Stimulated activated CD4-positive, alpha-beta T cell treated with anti-CD3 and anti-CD28 coated beads, Interleukin-15, amount 100 ng/mL, for 48 hours (primary cell): ENCODE measurements at places on chromosomes 4 and X.

DNA sequence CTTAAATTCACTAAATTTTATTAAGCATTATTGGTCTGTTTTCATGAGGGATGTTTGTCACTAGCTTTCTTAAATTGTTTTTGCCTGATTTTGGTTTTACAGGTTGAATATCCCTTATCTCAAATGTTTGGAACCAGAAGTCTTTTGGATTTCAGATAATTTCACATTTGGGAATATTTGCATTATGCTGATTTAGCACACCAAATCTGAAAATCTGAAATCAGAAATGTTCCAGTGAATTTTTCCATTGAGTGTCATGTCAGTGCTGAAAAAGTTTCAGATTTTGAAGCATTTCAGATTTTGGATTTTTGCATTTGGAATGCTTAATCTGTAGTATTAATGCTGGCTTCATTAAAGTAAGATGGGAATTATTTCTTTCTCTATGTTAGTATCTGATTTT is 14.7 kb downstream of the FAM193A start:
- no peak for DNase-seq

- no peak for DNase-seq
Measured at GRCh38 chr4:74316397-74316796, 8.1 kb downstream of the EPGN start.

DNA sequence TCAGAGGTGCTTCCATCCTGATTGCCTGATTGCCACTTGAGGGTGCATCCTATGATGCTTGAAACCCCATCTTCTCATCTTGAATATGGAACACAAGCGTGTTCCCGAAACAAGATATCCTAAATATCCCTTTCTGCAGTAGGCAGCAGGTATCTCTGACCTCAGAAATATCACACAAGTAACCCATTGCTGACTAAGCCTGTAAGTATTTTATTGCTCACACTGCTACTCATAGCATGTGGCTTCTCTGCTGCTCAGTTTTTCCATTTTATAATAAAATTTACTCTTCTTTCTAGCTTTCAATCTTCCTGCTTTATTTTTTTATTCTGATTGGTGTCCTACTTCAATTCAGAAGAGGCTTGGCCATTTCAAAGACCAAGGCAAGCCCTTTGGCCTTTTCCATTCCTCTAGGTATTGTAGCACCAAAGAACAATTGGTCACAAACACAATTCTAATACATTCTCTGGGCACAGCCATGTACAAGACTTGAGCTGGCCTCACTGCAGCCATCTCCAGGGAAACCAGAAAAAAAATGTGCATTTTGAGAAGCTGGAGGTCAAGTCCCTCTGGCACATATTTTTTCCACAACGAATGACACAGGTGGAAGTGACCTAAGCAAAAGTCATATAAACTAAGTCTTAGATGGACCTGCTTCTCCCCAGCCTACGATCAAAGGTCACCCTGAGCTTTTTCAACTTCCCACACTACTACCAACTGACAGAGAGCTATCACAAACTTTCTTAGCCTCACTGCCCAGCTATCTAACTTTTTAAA is 107.0 kb downstream of the OR13H1 start:
- no peak for DNase-seq

- DNase-seq, result no peak
Measured at GRCh38 chrX:16993791-16994318, 47.4 kb downstream of the REPS2 start.

- no peak for DNase-seq
Measured at GRCh38 chr4:21387683-21388082, 560.9 kb downstream of the KCNIP4 start.

GRCh38 chr4:47383829-47384427 is 79.6 kb downstream of the COMMD8 start:
- DNase-seq, result no peak

- no peak for DNase-seq
Measured at GRCh38 chr4:82779032-82779431, 19.6 kb downstream of the SCD5 start.

- DNase-seq, result no peak
Measured at GRCh38 chrX:19280636-19281035, 63.1 kb upstream of the PDHA1 start.

DNA sequence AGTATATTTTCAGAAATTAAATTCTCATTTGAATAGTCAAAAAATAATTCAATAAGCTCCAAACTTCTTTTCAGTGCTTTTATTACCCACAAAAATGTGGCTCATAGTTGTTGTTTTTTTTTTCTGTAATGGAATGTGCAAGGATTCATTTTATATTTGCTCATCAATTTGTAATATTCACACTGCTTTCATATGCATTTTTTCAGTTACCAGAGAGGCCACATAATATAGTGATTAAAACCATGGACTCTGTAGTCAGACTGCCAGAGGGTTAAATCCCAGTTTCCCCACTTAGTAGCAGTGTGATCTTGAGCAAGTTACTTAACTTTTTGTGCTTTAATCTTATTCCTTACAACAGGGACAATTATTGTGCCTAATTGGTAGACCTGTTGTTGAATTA is 64.5 kb downstream of the FAM9B start:
- no peak for DNase-seq

- no peak for DNase-seq
Measured at GRCh38 chrX:119036107-119037029, 36.4 kb upstream of the CT47C1 start.

- no peak for DNase-seq
Measured at GRCh38 chr4:171376724-171377123, 436.5 kb upstream of the GALNTL6 start.

DNA sequence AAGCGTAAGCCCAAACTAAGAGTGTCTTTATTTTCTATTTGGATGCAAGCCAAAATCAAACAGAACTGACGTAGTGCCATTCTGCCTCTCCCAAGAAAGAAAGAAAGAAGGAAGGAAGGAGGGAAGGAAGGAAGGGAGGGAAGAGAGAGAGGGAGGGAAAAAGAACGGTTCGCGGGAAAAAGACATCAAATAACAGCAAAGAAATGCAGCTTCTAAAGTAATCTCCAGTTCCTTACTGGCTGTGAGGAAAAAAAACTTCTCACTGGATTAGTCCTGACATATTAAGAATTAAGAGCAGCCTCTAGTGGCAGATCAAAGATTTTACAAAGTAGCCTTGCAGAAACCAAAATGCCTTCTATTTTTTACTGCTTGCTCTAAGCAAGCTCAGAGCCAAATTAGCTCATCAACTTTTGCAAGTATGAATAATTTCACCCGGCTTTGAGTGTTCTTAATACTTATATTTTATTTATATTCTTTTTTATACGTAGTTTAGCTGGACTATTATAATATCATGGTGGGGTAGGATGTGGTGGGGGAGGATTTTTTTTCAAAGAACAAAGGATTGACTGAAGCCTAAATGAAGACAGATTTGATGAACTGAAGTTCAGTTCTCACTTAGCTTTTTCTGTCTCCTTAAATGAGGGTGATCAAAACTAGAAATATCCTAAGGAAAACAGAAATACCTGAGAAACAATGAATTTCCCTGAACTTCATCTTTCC is 36.6 kb downstream of the PITX2 start:
- no peak for DNase-seq

- no peak for DNase-seq
Measured at GRCh38 chr4:176817204-176817603, 24.5 kb upstream of the VEGFC start.

GRCh38 chrX:344371-344901 is 25.8 kb upstream of the GTPBP6 start:
- DNase-seq, result no peak

GRCh38 chr4:7595934-7596461 is 161.3 kb upstream of the PSAPL1 start:
- no peak for DNase-seq

DNA sequence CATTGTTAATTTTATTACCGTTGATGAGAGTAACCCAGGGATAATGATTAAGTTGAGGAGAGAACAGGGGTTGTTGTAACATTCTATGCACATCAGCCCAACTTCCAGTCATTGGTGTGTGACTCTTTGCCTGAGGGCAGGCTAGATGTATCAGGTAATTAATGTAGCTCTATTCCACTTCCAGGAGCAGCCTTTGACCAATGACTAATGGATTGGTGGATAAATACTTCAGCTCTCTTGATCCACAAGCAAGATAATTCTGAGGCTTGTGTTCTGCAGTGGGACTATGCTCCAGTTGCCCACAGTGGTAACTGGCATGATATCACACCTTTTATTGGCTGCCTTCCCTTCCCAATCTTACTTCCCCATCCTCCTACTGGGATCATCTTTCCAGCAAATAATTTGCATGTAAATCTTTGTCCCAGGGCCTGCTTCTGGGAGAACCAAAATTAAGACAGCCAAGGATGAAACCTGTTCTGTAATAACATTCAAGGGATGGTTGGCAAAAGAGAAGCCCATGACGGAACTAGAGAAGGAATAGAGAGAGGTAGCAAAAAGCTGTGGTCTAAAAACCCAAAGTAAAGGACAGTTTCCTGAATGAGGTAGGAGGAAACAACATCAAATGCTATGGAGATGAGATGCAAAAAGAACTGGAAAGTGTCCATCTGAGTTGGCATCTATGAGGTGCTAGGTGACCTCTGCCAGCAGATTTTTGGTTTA is 241.4 kb upstream of the RPS6KA3 start:
- no peak for DNase-seq

DNA sequence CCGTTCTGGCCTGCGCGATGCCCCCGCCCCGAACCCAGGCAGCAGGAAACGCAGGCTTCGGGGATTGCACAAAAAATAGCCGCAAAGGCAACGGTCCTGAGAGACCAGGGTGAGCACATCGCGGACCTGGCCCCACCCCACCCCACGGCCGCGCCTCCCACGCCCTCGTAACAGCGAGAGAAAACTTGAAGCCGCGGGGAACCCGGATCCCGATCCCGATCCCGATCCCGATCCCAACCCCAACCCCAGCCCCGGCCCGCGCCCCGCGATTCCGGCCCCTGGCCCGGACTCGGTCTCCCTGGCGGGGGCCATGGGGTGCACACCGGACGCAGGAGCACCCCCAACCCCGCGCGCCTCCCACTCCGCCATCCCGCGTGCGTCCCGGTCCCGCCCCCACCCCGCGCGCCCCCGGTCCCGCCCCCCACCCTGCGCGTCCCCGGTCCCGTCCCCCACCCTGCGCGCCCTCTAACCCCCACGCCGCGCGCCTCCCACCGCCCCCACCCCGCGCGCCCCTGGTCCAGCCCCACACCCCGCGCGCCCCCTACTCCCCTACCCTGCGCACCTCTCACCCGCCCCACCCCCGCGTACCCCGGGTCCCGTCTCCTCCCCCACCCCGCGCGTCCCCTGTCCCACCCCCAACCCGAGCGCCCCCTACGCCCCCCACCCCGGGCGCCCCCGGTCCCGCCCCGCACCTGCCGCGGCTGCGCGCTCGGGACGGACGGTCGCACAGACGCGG is 29.0 kb downstream of the NOP14 start:
- DNase-seq, result no peak

DNA sequence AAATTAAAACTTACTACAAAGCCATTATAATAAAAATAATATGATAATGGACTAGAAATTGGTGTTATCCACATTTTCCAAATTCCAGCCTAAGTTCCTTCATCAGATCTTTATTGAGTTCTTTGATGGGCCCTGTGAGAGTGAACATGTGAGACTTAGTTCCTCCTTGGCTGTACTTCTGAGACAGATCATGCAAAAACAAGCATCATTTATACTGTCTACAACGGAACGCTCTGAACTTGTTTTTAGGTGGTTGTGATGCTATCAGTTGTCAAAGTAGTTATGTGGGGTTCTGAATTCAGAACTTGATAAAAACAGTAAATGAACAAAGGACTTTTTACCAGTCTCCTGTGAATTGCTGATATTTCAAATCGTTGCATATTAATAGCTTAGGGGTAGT is 48.9 kb downstream of the JADE3 start:
- DNase-seq, result no peak

- no peak for DNase-seq
Measured at GRCh38 chr4:38377195-38377594, 286.8 kb upstream of the KLF3 start.

DNA sequence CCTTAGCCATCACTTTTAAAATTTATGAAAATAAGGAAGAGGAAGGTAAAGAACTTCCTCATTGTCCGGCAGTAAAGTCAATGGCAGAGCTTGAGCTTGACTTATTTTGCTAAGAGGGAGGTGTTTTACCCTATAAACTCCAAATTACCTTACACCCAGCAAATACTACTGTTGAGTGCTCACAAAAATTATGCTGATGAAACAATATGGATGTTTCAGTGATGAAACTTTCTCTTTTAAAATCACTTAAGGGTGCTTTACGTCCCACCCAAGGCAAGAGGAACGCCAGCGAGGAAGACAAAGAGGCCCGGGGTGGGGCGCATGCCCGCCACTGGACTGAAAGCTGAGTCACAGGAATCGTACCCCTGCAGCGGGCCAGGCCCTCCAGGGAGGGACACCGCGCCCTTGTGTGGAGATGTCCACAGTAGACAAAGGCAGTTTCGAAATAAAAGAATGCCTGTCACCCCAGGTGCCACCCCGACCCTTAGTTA is 560 bp upstream of the TMSB4X start:
- no peak for DNase-seq

DNA sequence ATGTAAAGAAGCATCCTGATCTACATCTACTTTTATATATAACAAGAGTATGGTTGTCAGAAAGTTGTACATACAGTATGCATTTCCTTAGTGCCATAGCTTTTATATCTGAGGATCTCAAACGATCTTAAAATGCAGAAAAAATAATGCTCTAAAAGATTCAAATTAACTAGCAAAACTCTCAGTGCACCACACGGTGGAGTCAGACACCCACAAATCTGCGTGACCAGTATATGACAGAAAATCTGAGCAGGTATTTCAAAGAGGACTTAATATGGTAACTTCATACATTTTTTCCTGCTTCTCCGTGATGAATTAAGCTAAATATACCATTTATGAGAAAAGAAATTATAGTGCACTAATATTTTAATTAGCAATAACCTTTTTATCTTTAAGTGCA is 803.0 kb downstream of the DMD start:
- DNase-seq, result no peak

DNA sequence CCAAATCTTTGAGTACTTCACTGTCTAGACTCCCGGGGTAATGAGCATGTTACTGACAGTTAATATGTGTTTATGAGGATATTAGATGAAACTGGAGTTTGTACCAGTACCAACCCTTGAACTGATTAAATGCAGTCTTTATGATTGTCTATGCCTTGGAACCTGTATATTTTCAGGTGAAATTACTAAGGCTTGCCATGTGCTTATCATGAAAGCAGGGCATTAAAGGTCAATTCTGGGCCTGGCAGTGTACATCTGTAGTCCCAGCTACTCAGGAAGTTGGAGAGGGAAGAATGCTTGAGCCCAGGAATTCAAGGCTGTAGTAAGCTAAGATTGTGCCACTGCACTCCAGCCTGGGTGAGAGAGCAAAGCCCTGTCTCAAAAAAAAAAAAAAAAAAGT is 27.6 kb downstream of the PHEX start:
- DNase-seq, result no peak

DNA sequence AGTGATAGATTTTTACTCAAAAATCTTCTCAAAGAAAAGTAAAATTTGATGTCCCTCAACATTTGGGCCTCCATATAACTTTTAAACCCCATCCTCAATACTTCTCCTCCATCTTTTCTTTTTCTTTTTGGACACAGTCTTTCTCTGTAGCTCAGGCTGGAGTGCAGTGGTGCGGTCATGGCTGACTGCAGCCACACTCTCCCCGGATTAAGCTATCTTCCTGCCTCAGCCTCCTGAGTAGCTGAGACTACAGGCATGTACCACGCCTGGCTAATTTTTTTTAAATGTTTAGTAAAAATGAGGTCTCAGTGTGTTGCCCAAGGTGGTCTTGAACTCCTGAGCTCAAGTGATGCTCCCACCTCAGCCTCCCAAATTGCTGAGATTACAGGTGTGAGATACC is 33.1 kb downstream of the KDM6A start:
- no peak for DNase-seq

- no peak for DNase-seq
Measured at GRCh38 chr4:38354421-38354820, 309.6 kb upstream of the KLF3 start.
